ENCODE measurements at places on chromosomes 7 and 10. TPM values are rescaled to one million over a fixed set of nuclear protein-coding genes. Genes with fewer than 3 reads are reported as not detected.

DNA sequence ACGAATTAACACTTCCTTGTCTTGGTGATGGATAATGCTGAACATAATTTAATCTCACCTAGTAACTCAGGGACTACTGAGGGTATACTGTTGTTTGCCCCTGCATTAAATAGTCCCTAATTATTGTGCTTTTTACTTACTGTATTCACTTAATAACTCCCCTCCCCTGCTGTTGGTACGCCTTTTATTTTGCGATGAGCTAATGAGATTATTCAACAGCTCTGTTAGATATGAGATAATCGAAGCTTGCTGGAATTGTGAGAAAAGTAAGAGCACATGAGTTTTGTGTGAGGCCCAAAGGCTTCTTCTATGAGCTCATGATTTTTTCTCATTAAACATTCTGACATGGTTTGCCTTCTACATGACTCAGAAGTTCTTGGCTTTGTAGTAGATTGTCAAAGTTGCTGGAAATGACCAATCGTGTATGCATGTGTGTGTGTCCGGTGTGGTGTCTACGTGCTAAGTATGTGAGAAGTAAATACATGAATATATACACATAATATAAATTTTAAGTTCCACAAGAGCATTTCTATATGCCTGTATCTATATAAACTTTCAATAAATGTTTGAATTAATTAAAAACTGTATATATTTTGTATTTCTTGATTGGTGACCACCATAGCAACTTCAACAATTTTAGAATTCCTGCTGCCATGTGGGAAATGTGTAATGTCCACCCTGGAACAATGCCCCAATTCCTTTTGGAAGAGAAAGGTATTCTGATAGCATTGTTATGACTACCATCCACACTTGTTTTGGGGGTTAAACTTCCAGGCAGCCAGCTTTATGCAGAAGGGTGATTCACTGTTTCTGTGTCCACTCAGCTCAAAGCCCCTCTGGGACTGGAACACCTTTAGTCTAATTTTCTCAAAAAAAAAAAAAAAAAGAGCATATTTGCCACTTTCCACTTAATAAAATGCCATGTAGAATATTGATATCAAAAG lies 106.2 kb downstream of the SAMD9 start:
- no peak overlapping the region for H3K4me3 ChIP-seq
- H3K27ac ChIP-seq, result no peak overlapping the region
- DNase-seq, result no peak
- no peaks in the 10 kb centered on the region for H3K36me3 ChIP-seq
- H3K4me1 ChIP-seq, result peaks cover 18% of the 10 kb centered on the region

- H3K4me3 ChIP-seq, result no peak overlapping the region
- no peak for DNase-seq
- peaks cover 61% of the 10 kb centered on the region for H3K27me3 ChIP-seq
Measured at GRCh38 chr10:26213157-26213800, 3.3 kb upstream of the GAD2 start.

GRCh38 chr7:66883716-66884115 lies 37.3 kb upstream of the TMEM248 start:
- no peaks in the 10 kb centered on the region for H3K4me1 ChIP-seq
- H3K36me3 ChIP-seq, result peaks cover 4% of the 10 kb centered on the region
- no peak overlapping the region for H3K27ac ChIP-seq
- H3K4me3 ChIP-seq, result no peak overlapping the region
- DNase-seq, result no peak

- peak overlapping the region; percentile 48 for H3K27ac ChIP-seq
- H3K4me1 ChIP-seq, result peaks cover 19% of the 10 kb centered on the region
- no peak overlapping the region for H3K4me3 ChIP-seq
- no peak for DNase-seq
- H3K36me3 ChIP-seq, result peaks cover 48% of the 10 kb centered on the region
Measured at GRCh38 chr10:80154978-80155695, 22.6 kb downstream of the PLAC9 start.

GRCh38 chr7:139687211-139687954 lies 90.4 kb downstream of the HIPK2 start:
- DNase-seq, result no peak
- H3K36me3 ChIP-seq, result peaks cover 35% of the 10 kb centered on the region
- H3K27me3 ChIP-seq, result no peaks in the 10 kb centered on the region
- no peak overlapping the region for H3K4me3 ChIP-seq

DNA sequence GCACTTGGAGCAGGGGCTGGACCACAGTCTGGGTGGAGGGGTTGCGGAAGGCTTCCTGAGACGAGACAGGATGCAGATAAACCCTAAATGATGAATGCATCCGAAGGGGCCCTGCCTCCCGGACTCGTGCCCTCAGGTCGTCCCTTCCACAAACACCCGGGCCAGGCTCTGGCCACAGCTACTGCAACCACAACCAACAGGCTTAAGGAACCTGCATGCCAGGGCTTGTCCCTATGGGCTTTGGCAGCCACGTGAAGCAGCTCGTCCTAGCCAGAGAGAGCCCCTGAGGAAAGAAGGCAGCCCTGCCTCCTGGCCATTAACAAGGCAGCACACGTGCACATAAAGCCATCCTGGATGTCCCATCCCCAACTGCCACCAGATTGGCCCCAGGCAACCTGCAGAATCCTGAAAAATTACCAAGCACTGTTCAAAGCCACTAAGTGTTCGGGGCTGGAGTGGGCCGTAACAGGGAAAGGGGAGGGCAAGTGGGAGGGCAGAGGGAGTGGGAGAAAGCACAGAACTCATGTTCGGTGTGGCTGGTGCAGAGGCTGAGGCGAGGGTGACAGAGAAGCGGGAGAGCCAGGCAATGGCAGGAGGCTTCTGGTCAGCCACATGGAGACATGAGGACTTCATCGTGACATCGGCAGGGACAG lies 62.7 kb downstream of the MAD1L1 start:
- DNase-seq, result no peak
- H3K4me3 ChIP-seq, result no peak overlapping the region
- H3K4me1 ChIP-seq, result peaks cover 34% of the 10 kb centered on the region
- peaks cover 25% of the 10 kb centered on the region for H3K36me3 ChIP-seq

The SPACDR gene
- 1.4 TPM for total RNA-seq

The HOXA5 gene
- total RNA-seq, result 55.0 TPM

The RASA4B gene
- total RNA-seq, result 5.5 TPM

The AKR1B15 gene
- total RNA-seq, result 0.63 TPM
